ENCODE measurements at places on chromosomes 11 and 22. TPM values are rescaled to one million over a fixed set of nuclear protein-coding genes. Genes with fewer than 3 reads are reported as not detected.

OR5J2 gene
- total RNA-seq: not detected

ATP6V1E1 gene
- 38.1 TPM for total RNA-seq

CLMP gene
- total RNA-seq: 22.1 TPM

RPS6KB2 gene
- 34.9 TPM for total RNA-seq

SMIM35 gene
- not detected for total RNA-seq

SLC22A8 gene
- not detected for total RNA-seq

LARGE2 gene
- 12.2 TPM for total RNA-seq

TCP11L1 gene
- total RNA-seq: 26.5 TPM
